ENCODE measurements at places on chromosomes 5 and 9.

DNA sequence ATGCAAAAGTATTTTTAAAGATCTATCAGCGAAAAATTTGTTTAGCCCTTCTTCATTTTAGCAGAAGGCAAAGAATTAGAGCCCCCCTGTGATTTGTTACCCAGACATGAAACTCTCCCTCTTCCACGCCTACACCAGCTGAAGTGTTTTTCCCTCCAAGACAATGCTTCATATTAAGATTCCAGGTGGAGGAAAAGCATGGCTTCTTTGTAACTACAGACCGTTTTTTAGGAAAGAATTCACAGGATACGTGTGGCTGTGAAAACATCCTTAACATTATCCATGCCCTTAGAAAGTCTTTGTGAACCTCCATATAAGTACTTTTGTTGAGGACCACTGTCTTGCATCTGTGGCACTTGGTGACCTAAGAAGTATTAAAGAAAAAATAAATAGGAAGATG, 121.8 kb upstream of the MTAP start:
- no peak for DNase-seq

- no peak for DNase-seq
These were observed 11.2 kb upstream of the JAK2 start for GRCh38 chr9:4973902-4974301.

GRCh38 chr5:148858547-148858946, 32.1 kb downstream of the ADRB2 start:
- DNase-seq, result no peak

GRCh38 chr9:69308206-69308931, 16.6 kb upstream of the ENTREP1 start:
- no peak for DNase-seq

DNA sequence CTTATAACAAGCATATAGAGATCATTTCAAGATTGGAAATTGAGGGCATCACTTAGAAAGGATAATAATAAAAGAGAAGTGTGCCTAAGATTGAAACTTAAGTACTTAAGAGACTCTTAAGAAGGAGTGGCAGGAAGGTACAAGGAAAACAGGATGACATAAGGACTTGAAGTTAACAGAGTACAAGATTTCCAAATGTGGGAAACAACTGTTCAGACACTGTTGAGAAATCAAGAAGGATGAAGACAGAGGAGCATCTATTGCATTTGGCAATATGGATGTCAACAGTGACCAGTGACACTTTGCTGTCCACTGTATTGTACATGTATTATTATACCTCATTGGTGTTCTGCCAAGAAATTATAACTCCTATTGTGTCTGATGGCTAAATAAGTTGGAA, 157.8 kb upstream of the PTGER4 start:
- DNase-seq, result no peak

DNA sequence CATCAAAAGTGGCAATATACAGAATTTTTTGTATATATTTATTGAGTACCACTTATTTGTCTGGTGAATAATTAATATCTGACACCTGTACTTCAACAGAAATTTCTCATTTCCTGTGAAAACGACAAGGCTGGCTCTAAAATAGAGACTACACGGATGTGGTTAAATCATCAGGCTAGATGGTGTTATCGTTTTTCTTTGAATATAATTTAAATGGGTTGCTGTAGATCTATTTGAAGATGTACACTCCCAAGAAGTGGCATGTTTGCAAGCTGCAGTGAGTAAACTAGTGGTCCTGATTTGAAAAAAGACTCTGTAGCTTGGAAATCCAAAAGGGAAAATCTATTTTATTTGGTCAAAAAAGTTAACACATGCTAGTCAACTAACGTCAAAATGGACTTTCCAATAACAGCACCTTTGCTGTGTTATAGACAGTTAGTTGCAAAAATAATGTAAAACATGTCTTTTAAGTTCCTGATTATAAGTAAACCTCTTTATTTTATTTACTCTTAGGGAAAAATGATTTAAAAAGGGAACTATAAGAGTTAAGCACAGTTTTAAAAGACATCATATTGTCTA, 13.8 kb downstream of the ST8SIA4 start:
- DNase-seq, result peak; percentile 63

DNA sequence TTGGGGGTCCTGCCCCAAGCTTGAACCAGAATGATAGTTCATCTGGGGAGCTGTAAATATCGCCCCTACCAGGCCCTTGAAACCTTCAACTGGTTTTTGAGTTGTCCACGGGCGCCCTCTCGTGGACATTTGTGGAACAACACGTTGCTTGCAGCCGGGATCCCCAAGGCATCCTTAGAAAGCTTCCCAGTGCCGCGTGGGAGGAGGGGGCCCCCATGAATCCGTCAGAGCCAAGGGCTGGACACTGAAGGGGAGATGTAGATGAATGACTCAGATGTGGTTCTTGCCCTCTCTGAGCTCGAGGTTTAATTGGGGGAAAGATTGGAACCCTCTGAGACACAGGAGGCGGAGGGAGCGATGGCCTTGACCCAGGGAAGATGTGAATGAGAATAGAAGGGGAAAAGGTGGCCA, 31.8 kb upstream of the ORM1 start:
- DNase-seq, result peak; percentile 61

DNA sequence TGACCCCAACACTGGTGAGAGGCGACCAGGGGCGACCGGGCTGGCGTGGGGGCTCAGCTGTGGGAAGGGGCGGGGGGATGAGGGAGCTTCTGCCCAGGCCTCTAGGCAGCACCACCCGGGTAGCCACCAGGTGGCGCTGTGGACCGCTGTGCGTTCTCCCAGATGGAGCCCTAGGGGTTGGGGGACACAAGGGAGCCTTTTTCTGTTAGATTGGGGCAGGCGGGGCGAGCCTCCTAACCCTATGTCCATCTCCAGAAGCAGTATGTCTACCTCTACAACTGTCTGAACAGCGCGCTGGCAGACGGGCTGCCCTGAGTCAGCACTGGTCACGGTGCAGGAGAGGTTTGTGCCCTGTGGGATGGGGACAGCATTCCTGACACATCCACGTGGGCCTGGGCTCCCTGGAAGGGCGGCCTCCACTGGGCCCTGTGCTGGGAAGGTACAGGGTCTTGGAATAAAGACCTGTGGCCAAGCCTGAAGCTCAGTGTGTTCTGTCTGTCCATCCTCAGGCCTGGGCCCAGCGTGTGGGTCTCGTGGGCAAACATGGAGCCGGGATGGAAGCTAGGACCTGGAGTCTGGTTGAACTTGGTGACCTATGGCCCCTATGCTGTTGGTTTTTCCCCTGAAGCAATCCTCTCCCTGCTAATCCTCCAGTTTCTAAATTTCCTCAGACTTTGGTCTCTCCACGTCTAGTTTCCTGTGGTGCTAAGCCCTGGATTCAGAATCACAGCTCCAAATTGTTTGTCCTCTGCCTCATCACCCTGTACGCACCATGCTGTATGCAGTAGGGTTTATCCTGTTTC, 23.1 kb upstream of the SPTLC1 start:
- DNase-seq, result peak; percentile 65

DNA sequence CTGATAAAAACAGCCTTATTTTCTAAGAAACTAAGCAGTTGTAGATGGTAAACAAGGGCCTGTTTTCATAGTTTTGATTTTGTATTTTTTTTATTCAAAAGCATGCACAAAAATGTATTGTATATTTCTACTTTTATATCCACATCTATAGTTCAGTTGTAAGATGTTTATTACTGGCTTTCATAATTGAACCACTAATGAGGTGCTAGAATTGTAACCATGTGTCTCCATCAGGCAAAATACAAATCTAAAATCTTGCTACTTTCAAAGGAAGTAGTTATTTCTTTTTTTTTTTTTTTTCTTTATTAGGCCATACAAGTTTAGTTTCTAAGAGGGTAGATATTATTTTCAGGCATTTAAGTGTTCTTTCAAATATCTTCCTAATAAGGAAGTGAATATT, 1755.0 kb downstream of the MAT2B start:
- no peak for DNase-seq

DNA sequence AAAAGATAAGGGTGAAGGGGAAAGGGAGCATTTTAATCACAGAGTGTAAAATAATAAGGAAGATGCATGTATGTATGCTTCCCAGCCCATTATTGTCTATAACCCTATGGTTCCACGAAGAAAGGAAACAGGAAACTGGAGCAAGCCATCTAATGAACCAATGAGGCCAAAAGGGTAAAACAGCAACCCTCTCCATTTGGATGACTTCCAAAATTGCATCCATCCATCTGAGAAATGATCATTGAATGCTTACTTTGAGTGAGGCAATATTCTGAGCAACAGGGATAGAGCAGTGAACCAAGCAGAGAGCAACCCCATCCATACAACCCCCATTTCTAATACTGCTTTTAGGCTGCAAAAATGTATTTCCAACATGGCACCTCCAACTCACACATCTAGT, 46.9 kb downstream of the ARL15 start:
- DNase-seq, result no peak

DNA sequence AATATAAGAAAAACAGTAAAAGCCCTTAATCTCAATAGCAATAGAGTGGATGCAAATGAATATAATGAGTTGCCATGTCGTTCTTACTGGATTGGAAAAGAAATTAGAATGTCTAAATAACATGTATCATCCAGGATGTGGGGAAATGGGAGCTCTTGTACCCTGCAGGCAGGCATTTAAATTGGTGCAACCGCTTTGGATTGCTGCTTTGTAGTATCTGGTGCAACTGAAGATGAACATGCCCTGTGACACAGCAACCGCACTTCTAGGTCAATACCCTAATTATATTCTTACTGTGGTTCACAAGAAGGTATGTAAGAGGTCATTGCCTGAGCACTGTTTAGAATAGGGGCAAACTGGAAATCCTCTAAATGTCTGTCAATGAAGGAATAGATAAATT, 18.9 kb downstream of the MRPS30 start:
- DNase-seq, result no peak

- peak; percentile 27 for DNase-seq
These were observed 25.8 kb downstream of the NIPAL4 start for GRCh38 chr5:157485811-157486210.

DNA sequence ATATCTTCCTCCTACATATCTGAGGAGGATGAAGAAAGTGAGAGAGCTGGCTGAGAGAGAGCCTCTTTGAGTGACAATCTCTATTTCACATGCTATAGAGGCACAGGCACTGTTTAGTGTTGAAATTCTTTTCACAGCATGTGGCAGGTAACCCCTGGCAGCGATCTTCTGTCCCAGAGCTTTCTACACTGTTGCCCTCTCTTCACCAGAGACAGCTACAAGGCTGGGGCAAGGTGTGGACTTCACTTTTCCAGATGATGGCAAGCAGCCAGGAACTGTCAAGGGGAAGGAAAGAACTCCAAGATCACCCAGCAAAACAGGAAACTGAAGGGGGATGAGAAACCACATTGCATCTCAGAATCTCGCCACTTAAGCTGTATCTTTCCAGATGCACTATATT, 205.2 kb downstream of the CAAP1 start:
- DNase-seq, result no peak

GRCh38 chr5:146103594-146103993, 1.8 kb downstream of the PLAC8L1 start:
- DNase-seq, result no peak

DNA sequence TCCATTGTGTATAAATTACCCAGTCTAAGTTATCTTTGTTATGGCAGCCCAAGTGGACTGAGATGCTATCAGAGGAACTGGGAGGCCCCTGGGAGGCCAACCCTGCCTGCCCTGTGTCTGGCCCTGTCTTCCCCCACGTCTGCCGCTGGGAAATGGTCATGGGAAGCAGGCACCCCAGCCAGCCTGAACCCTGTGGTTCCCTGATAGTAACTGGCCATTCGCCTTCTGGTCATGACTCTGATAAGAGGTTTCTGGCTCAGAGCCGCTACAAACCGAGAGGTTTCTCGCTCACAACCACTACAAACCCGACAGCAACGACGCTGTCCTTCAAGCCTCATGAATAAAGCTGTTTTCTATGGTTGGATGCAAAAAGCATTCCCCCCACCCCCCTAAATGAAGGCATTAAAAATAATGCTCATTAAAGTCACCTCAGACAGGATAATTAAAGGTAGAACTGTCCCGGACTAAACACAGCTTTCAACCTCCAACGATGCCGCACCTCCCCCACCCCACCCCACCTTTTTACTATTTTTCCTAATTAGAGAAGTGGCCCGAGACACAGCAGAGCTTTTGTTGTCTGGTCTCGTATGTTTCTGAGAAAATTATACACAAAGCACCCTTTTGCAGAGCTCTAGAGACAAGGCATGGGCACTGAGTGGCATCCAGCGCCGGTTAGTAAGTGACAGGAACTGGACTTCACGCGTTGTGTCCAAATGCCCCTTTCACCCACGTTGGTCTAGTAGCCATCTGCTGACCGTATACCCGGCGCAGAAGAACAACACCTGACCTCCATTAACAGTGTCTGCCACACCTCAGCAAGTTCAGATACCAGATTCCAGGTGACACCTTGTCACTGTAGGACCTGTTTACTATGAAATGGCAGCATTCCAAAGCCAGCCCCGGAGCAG, 140.8 kb downstream of the COL23A1 start:
- no peak for DNase-seq

DNA sequence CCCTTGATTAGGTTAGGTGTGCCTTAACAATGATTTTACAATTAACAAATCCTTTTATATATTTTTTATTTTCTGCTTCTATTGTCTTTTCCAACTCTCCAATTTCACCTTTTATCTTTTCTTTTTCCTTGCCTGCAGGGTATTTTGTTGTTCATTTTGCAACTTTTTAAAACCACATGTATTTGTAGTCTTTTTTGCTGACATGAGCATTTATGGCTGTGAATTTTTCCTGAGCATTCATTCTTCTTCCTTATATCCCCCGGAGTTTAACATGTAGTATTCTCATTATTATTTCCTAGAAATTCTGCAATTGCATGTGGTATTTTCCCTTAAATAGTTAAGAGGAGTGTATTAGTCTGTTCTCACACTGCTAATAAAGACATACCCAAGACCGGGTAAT, 41.6 kb downstream of the FAM81B start:
- DNase-seq, result no peak

- DNase-seq, result no peak
These were observed 4.6 kb upstream of the FBXL17 start for GRCh38 chr5:108386345-108387061.

GRCh38 chr5:65822710-65823109, 100.7 kb downstream of the NLN start:
- no peak for DNase-seq

GRCh38 chr5:164356790-164357189, 851.4 kb downstream of the MAT2B start:
- no peak for DNase-seq

DNA sequence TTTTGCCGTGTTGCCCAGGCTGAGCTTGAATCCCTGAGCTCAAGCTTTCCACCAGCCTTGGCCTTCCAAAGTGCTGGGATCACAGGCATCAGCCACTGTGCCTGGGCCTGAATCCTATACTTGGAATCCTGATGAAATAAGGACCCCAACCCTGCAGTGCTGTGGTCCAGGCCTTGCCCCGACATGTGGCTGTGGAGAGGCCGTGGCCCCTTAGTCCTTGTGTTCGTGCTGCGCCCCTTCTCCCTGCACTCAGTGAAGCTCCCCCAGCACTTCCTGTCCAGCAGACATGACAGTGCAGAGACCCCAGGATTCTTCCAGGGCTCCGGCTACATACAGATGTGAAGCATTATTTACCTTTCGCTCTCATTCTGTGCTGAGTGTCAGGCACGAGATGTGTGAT, 52.9 kb downstream of the EHMT1 start:
- no peak for DNase-seq

- no peak for DNase-seq
These were observed 369.0 kb downstream of the ARHGEF28 start for GRCh38 chr5:73994963-73995362.
